ENCODE measurements at places on chromosomes 1 and 21. TPM values are rescaled to one million over a fixed set of nuclear protein-coding genes. Genes with fewer than 3 reads are reported as not detected.

Gene NHLH1
- 0.04 TPM for total RNA-seq

Gene IL24
- 1.1 TPM for total RNA-seq

Gene PKP1
- not detected for total RNA-seq

Gene LAX1
- total RNA-seq: not detected

Gene LCE2A
- not detected for total RNA-seq

Gene MYCL
- not detected for total RNA-seq

Gene SLC35F3
- total RNA-seq: not detected

Gene AMPD1
- total RNA-seq: not detected

Gene CTPS1
- 38.7 TPM for total RNA-seq

Gene CCDC185
- not detected for total RNA-seq

Gene RPTN
- not detected for total RNA-seq

Gene CASZ1
- 0.17 TPM for total RNA-seq

Gene KCNJ9
- not detected for total RNA-seq

Gene TARS2
- total RNA-seq: 8.4 TPM

Gene ABCA4
- total RNA-seq: 1.1 TPM

Gene ATP1A2
- not detected for total RNA-seq

Gene TLCD4
- total RNA-seq: 6.0 TPM

Gene PLA2G2C
- total RNA-seq: not detected

Gene ADCY10
- total RNA-seq: not detected

Gene ELF3
- total RNA-seq: 1.9 TPM

Gene SLC25A34
- 0.47 TPM for total RNA-seq

Gene CELA3B
- not detected for total RNA-seq

Gene HEATR1
- total RNA-seq: 30.9 TPM

Gene BEST4
- total RNA-seq: not detected

Gene AMY2B
- 0.76 TPM for total RNA-seq

Gene TAL1
- 0.27 TPM for total RNA-seq

Gene NRAS
- 45.0 TPM for total RNA-seq

Gene CELSR2
- total RNA-seq: 1.7 TPM

Gene ASTN1
- 0.43 TPM for total RNA-seq

Gene DMRTA2
- 1.5 TPM for total RNA-seq

Gene NMNAT2
- 1.4 TPM for total RNA-seq

Gene SPRR3
- not detected for total RNA-seq

Gene GPX7
- total RNA-seq: 0.14 TPM

Gene F13B
- total RNA-seq: not detected

Gene KIRREL1
- total RNA-seq: 35.2 TPM

Gene ANGPTL3
- total RNA-seq: not detected

Gene ARPC5
- total RNA-seq: 158 TPM

Gene MRPL37
- 156 TPM for total RNA-seq

Gene PTGFR
- total RNA-seq: 0.12 TPM

Gene MTARC1
- 0.08 TPM for total RNA-seq

Gene GCSAML
- total RNA-seq: 0.29 TPM

Gene RGS13
- not detected for total RNA-seq

Gene RRP1B
- 16.2 TPM for total RNA-seq

Gene USH2A
- total RNA-seq: 0.04 TPM

Gene FCRLA
- not detected for total RNA-seq

Gene LCE4A
- not detected for total RNA-seq

Gene OLFML2B
- total RNA-seq: 0.55 TPM

Gene CRABP2
- 0.95 TPM for total RNA-seq

Gene DNAJC6
- 9.4 TPM for total RNA-seq

Gene ORC1
- total RNA-seq: 29.4 TPM

Gene VWA1
- 0.04 TPM for total RNA-seq

Gene PLA2G4A
- 24.2 TPM for total RNA-seq

Gene OR2L5
- not detected for total RNA-seq

Gene BARHL2
- not detected for total RNA-seq

All from H4 (cell line).